ENCODE measurements at places on chromosomes 4 and X.

GRCh38 chrX:150680974-150681373 lies 12.2 kb upstream of the MTMR1 start:
- no peak for DNase-seq

GRCh38 chr4:95293014-95293413 lies 255.8 kb downstream of the UNC5C start:
- DNase-seq = no peak

- DNase-seq = no peak
These were observed 273.9 kb downstream of the ARAP2 start for GRCh38 chr4:35970366-35970960.

DNA sequence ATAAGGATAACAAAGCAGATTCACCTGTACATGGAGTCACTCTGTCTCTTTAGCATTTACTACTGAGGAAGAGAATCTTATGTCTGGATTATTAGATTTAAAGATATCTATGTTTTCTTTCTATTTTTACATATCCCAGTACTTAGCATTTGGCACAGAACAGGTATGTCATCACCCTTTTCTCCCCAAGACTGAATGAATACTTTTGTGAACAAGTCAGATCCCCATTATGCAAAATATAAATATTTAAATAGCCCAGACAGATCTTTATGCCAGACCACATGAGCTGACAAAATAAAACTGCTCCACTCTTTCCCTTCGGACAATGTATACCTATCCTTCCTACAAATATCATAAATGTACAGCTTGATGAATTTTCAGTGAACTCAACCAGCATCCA lies 94.5 kb downstream of the CASK start:
- no peak for DNase-seq

- no peak for DNase-seq
These were observed 328.7 kb downstream of the LDB2 start for GRCh38 chr4:16569790-16570189.

GRCh38 chr4:63325140-63325539 lies 1084.1 kb downstream of the TECRL start:
- no peak for DNase-seq

DNA sequence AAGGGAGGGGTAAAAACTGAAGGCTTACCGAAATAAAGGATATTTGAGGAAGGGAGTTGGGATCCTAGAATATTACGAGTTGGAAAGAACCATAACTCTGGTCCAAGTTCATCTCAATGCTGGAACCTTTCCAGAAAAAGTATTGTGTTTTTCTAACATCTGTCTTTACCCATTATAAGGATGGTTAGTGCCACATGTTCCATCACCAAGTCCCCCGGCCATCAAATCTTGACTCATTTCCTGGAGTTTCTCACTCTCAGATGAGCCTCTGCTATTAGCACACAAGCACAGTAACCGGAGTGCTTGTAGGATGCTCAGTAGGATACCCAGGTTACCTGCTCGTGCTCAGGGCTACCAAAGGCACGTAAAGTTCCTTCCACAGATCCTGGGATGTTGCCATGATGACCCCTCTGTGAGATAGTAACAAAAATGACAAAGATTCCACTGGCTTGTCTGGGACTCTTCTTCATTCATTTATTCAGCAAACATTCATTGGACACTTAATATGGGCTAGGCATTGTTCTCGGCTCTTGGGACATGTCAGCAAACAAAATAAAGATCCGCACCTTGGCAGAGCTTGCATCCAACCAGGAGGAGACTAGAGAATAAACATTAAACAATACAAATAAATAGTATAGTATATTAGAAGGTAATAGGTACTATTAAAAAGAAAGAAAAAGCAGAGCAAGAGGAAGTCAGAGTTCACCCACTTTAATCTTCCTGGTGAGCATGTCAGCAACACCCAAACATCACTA lies 36.3 kb downstream of the PKD2 start:
- no peak for DNase-seq

- DNase-seq = no peak
These were observed 481.5 kb downstream of the BCOR start for GRCh38 chrX:39616098-39616729.

- no peak for DNase-seq
These were observed 47.8 kb upstream of the ARHGAP24 start for GRCh38 chr4:85427123-85427522.

Measured in breast epithelium (tissue), 4 donors.